Liver (tissue), 10 donors: ENCODE measurements at places on chromosomes 1 and 21.

DNA sequence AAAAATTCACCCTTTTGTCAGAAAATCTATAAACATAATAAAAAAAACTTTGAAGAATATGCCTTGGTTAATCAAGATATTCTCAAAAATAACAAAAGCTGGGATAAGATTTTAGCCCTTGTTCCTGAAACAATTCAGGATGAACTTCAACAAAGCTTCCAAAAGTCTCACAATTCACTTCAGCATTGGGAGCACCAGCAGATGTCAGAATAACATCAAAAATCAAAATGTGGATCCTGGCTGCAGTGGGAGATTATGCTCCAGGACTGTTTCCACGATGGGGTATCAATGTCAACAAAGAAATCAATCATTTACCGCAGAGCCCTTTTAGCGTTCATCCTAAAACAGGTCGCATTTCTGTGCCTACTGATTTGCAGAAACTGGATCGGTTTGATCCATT lies 35.2 kb downstream of the ZNF670 start:
- no peak for DNase-seq

DNA sequence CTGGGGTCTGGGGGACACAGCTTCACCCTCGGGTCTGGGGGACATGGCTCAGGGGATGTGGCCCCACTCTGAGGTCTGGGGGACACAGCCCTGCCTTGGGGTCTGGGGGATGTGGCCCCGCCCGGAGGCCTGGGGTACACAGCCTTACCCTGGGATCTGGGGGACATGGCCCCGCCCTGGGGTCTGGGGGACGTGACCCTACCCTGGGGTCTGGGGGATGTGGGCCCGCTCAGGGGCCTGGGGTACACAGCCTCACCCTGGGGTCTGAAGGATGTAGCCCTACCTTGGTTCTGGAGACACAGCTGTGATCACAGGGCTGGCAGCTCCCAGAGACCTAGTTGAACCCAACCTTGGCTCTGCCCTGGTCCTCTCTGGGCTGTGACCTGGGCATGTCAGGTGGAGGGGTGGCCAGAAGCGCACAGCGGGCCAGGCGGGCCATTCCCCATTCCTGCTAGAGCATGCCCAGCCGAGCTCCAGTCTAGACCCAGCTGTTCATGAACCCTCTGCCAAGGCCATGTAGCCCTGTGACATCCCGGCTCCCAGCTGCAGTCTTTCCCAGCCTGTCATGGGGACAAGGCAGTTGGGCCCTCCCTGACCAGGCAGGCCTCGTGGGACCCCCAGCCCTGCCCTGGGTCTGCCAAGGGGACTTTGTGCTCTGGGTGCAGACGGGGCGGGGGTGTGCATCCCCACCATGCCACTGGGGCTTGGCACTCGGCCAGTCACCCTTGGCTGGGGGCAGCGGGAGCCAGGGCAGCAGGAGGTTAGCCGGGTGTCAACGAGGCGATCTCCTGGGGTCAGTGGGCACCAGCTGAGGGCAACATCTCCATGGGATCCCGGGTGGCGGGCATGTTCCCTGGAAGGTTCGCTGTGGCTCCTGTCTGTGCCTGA lies 43.9 kb downstream of the WNT9A start:
- DNase-seq = no peak

DNA sequence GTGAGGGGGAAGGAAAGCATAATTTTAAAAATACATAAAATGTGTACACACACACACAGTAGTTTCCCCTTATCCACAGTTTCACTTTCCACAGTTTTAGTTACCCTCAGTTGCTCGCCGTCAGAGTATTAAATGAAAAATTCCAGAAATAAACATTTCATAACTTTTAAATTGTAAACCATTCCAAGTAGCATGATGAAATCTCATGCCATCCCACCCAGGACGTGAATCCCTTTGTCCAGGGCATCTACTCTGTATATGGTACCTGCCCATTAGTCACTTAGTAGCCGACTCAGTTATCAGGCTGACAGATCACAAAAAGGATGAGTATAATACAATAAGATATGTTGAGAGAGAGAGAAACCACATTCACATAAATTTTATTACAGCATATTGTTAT lies 36.2 kb downstream of the EPS15 start:
- no peak for DNase-seq

DNA sequence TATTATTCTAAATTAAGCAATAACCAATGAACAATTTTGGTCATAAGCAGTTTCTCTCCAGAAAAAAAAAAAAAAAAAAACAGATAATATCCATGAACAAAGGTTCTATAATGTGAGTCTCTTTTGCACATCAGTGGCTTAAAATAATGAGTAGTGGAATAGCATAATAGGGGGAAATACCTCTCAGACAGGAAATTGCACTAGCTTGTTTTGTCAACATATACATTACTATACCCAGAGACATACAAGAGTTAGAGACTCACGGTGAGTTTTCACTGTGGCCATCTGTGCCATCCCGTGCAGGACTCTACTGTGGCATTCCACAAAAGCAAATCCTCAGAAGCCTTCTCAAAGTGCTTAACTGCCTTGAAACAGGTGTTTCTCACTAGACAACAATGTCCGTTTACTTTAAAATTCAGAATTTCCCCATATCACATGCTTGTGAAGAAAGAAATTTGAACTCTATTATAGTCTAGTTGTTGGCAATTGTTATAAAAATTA lies 697.9 kb downstream of the USP25 start:
- no peak for DNase-seq

DNA sequence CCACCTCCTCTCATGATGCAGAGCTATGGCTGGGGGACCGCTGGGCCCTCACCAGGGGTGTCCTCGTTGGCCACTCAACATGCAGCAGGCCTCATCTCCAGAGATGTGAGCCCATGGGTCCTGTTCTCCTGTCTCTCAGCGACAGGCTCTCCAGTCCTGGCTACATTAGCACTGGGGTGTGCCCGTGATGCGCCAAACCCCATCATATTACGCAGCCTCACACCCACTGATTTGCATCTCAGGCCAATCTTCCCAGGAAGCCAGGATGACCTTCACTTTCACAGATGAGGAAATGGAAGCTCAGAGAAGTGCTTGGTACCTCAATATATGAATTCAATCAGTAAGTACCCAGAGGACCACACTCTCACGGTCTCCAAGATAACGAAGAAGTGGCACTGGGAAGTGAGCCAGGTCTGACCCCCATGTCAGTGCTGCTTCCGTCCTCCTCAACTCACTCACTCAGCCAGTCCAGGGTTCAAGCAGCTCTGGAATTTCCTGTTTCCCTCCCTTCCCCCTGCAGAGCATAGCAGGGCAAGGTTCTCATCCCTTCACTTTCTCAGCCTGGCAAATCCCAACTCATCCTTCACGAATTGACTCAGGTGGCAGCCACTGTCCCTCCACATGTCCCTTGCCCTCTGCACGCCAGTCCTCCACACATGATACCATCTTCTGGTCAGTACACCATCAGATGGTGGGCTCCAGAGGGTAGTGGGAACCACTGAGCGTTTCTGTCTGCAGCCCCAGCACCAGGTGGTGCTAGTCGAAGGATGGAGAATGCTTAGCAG lies 28.9 kb upstream of the EVA1B start:
- no peak for DNase-seq

GRCh38 chr1:195591917-195592672 lies 1016.1 kb downstream of the KCNT2 start:
- no peak for DNase-seq
